ENCODE measurements at places on chromosomes 7 and 10.
A peak's percentile ranks its signal among the peaks of the same experiment; 100 is the strongest.

DNA sequence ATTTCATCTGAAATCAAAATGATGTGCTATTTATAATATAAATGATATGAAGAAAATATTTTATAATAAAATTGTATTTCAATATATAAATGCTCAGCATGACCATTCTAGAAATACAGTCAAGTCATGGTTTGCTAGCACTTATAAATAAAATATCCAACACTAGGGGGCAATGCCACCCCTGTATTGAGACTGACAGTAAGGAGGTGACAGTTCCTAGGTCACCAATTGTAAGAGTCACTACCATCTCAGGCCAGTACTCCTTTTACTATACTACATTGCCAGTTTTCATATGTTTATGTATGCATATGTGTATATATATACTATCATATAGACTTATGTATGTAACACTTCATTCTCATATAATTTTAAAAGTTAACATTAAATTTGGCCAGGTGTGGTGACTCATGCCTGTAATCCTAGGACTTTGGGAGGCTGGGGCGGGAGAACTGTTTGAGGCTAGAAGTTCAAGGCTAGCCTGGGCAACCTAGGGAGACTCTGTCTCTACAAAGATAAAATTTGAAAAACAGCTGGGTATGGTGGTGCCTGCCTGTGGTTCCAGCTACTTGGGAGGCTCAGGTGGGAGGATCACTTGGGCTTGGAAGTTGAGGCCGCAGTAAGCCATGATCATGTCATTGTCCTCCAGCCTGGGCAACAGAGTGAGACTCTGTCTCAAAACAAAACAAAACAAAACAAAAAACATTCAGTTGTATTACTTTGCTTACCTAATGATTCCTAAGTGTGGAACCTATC is 2.4 kb upstream of the CNOT4 start:
- peak; percentile 73 for DNase-seq

DNA sequence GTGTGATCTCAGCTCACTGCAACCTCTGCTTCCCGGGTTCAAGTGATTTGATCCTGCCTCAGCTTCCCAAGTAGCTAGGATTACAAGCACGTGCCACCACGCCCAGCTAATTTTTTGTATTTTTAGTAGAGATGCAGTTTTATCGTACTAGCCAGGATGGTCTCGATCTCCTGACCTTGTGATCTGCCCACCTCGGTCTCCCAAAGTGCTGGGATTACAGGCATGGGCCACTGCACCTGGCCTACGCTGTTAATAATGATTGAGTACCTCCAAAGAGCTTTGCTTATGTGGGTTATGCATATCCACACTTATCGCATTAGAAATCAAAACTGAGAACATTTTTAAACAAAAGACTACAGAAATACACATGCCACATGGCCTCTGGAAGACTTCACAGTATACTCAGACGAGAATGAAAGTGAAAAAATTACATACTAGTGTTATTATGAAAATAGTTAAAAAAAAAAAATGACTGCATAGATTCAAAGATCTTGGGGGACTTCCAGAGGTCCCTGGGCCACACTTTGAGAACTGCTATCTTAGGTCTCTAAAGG is 25.4 kb downstream of the RPP38 start:
- no peak for DNase-seq

- no peak for DNase-seq
Observed at GRCh38 chr10:14779001-14779651, 4.4 kb upstream of the FAM107B start.

DNA sequence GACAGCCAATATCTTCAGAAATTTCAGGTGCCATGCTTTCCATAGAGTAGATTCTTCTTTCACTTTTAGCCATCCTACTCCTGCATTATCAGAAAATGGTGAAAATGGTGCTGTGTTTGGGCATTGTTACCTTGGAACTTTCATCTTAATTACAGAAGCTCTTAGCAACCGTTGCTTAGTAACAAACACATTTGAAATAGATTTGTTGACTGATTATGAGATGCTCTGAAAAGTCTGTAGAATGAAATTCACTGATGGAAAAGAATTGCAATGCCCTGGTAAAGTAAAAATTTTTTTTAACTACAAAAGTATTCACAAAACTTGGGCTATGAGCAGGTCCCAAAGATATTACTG is 249.3 kb upstream of the NEBL start:
- DNase-seq: no peak

DNA sequence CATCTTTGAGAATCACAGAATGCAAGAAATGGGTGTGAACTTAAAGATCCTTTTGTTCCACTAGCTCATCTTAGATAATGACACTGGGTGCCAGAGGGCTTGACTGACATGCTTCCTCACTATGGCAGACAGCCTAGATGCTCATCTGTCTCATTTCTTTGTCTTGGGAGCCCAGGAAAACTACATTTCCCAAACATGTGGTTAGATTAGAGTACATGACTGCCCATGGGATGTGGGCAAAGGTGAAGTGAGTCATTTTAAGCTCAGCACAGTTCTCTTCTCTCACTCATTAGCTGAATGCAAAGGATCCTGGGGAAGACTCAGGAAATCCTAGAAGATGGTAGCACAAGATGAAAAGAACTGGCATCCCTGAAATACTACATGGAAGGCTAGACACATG is 32.5 kb upstream of the TBX20 start:
- no peak for DNase-seq

DNA sequence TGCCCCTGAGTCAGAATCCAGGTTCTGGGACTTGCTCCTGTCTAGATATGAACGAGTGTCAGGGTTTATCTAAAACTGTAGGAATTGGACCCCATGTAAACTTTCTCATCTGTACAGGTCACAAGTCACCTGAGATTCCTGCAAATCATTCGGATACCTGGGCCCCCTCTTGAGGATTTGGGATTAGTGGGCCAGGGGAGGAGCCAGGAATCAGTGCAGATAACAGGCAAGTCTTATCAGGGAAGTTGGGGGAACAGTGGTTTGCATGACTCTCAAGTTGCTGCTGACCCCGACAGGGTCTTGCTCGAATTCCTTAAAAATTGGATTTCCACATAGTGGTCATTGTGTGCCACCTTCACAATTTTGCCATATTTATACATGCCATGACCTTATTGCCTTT is 188.4 kb upstream of the LYZL1 start:
- DNase-seq: no peak

- DNase-seq: peak; percentile 60
Observed at GRCh38 chr10:3652886-3653285, 132.1 kb downstream of the KLF6 start.

DNA sequence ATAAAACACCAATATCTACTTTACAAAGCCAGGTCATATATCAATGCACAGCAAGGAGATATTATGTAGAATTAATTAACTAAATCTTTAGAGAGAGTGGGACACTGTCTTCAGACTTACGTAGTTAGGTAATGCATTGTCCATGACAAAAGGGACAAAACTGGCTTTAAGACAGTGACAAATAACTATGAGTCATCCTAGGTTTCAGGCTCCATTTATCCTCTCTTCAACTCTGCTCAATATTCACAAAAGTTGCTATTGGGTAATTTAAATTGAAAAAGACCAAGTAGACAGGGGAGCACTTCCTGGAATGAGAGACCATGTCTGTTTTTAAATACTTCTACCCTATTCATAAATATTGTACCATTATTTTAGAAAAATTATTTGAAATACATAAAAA is 464.5 kb downstream of the ARL4A start:
- no peak for DNase-seq

DNA sequence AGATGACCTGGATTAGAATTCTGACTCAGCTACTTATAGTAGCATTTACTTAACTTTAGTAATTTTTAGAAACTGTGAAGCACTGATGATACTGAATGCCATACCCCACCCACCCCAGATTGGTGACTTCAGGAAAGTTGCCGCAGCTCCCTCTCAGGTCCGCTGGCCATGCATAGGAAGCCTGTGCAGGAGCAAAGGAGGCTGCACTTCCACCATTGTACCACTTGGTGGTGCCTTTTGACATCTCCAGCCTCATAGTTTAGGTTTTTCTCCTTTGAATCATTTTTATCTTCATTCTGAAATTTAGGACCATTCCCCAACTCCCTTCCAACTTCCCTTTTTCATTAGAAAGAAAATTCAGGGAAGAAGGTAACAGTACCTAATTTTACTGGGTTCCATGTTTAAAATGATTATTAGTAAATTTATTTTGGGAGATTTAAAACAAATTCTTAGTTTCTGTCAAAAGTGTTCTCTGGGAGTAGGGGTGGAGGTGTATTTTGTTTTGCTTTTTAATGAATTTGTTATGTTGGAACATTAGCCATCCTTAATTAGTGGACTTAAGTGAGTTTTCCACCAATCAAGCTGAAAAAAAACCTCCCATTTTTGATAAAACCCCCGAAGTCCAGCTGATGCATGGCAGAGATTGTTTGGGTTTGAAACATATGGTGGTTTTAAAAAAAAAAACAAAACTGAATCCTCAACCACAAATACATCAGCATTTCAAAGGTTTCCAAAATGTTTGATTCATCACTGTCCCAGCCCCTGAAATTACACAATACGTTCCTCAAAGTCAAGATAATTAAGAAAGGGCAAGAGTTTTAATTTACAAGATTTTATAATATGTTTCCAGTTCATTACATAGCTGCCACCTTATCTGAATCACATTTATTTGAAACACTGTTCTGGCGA is 109.6 kb downstream of the WNT2 start:
- DNase-seq: peak; percentile 54

DNA sequence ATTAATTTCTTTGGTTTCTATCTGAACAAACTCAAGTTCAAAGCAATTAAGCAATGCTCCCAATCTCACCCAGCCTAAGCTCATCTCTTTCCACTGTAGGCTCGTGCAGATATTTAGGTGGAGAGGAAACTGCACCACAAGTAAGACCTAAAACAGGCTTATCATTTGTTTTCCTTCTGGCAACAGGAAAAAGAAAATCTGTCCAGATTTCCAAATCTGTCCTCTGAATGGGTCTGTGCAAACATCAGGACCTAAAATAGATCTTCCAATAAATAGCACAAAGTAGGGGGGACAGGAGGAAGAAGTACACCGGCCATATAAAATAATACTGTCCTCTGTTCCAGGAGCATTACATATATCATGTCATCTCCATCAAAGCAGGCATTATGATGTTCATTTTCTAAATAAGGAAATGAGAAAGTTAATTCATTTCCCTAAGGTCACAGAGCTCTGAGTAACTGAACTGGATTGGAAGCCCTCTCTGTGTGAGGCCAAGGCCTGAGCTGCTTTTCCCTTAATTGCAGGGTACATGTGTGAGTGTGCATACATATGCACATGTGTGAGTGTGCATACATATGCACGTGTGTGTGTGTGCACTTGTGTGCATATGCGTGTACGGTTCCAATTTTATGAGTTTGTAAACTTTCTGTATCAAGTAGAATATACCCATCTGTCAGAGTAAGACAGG is 92.8 kb upstream of the PARD3 start:
- no peak for DNase-seq

GRCh38 chr10:26087666-26088065 is 128.9 kb upstream of the GAD2 start:
- DNase-seq: no peak

DNA sequence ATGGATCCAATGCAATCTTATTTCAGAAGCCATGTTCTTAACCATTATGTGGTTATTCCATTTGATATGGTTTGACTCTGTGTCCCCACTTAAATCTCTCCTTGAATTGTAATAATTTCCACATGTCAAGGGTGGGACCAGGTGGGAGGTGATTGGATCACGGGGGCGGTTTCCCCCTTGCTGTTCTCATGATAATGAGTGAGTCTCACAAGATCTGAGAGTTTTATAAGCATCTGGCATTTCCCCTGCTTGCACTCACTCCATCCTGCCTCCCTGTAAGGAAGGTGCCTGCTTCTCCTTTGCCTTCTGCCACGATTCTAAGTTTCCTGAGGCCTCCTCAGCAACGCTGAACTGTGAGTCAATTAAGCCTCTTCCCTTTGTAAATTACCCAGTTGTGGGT is 32.0 kb upstream of the TSPAN13 start:
- DNase-seq: no peak

DNA sequence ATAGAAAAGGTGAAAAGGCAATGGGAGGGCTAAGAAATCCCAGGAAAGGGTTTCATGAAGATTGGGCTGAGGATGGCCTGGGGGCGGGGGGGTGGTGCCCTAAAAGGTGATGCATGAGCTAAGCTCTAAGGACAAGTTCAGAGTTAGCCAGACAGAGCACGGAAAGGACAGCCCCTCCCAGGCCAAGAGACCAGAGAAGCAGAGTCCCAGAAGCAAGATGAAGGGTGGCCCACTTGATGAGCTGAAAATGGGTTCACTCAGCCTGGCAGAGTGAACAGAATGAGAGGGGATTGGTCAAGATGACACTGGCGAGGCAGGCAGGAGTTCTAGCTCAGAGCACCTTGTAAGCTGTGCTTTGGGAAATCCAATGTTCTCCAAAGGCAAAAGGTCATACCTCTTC is 89.4 kb upstream of the GPR26 start:
- no peak for DNase-seq

DNA sequence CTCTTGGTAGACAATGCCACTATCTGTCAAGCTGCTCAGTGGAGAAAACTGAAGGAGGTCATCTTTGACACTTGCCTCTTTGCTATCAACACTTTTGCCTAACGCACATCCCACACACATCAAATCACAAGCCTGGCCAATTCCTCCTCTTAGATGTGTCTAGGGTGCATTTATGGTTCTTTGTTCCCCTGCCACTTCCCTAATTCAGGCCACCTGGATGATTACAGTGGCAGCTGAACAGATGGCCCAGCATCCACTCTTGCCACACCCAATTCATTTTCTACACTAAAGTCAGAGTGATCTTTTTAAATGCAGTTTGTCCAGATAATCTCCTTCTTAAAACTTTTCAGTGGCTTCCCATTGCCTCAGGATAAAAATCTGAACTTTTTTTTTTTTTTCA is 58.6 kb downstream of the LAMB4 start:
- DNase-seq: no peak

DNA sequence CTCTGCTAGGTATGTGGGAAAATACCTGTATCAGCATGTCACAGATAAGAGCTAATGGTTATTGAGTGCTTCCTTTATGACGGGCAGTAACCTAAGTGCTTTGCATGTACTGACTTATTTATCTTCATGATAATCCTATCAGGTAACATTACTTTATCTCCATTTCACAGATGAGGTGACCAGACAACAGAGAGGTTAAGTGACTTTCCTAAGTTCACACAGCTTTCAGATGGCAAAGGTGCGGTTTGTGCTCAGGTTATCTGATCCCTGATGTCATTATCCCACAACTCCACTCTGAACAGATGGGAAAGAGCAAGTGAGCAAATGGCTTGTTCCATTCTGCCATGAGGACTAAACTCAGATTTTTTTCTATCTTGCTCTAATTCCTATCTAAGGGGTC is 217.0 kb upstream of the PODXL start:
- DNase-seq: no peak

Data from Jurkat, Clone E6-1 (cell line).